NCI-H1694 (cell line): ENCODE measurements at places on chromosomes 1 and 21.

DNA sequence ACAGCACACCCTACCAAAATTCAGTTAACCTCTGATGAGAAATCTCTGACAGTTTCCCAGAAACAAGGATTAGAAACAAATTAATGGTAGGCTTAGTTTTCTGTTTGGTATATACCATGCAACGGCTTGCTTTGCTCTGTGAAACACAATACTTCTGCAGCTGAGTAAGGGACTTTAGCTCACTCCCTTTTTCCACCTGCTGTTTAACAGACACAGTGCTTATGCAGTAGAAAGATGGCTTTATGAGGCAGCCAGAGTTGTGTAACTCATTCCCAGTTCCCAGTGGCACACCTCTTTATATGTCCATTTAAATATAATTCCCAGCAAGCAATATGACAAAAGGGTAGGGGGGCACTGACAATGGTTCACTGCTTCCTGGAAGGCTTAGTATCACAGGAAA lies 124.0 kb downstream of the PIGK start:
- no peak for DNase-seq

- peak; percentile 55 for DNase-seq
Measured at GRCh38 chr1:213474054-213474453, 423.0 kb downstream of the RPS6KC1 start.

DNA sequence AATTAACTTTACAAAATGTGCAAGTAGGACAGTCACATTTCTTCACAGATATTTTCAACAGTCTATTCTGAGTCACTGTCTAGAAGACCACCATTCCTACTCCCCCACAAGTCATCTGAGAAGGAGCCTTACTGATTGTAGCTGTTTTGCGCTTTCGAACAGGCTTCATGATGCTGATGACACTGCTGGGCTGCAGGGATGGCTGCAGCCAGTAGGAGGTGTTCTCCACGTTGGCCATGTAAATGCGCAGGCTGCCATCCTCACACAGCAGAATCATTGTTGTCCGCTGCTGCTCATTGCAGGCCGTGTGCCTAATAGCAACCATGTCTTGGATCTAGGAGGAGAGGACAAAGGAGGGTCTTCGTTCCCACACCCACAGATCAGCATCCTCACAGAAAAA lies 56.9 kb downstream of the UBR4 start:
- DNase-seq: no peak

- DNase-seq: no peak
Measured at GRCh38 chr21:36859744-36860501, 106.5 kb downstream of the HLCS start.

GRCh38 chr1:153306303-153307220 lies 6.2 kb downstream of the PGLYRP3 start:
- no peak for DNase-seq

DNA sequence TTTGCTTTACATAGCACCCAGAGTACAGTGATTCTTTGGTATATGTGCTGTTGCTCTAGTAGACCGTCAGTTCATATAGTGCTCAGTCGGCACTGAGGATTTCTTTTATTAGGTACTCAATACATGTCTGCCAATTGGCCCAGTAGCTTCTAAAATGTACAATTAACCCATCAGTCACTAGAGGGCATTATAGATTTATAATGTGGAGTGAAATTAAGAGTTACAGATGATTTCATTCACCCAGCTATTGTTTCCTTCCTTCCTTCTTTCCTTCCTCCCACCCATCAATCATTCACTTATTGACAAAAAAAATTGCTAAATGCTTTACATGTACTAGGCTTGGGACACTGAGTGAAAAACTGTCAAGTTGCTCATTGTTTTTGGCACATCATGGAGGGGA lies 263.6 kb upstream of the USP24 start:
- DNase-seq: peak; percentile 26

DNA sequence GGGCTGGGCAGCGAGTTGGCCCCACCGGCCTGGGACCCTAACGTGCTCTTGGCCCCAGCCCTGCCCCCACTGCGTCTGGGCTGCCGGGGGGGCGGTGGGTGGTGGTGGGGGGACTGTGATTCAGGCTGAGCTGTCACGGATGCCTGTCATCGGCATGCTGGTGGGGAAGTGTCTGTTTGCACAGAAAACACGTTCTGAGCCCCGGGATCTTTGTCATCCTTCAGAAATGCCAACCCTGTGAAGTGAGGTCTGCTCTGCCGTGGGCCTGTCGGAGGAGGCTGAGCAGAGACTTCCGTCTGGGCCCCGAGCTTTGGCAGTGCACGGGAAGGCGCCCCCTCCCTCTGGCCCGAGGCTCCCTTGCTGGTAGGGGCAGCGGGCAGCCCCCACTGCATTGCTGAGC lies 24.3 kb upstream of the PLCH2 start:
- DNase-seq: no peak

GRCh38 chr1:19676438-19676922 lies 11.8 kb downstream of the HTR6 start:
- DNase-seq: no peak

DNA sequence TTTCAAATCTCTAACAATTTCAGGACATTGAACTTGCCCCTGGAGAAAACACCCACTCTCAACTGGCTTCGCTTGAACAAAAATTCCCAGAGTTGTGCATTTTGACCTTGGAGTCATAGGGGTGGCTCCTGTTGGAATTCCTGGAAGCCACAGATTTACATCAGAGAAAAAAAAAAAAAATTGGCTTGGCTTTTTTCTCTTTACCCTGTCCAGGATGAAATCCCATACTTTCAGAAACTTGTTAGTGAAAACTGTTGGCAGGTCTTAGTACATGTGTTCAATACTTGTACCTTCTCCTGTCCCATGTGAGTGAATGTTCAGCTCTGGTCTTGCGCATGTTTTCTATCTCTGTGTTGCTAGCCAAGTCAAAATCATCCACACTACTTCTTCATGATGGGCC lies 228.8 kb downstream of the TGFB2 start:
- DNase-seq: no peak
